Activated CD8-positive, alpha-beta memory T cell treated with anti-CD3 and anti-CD28 coated beads for 4 hours (primary cell): ENCODE measurements at places on chromosomes 1 and 21.

DNA sequence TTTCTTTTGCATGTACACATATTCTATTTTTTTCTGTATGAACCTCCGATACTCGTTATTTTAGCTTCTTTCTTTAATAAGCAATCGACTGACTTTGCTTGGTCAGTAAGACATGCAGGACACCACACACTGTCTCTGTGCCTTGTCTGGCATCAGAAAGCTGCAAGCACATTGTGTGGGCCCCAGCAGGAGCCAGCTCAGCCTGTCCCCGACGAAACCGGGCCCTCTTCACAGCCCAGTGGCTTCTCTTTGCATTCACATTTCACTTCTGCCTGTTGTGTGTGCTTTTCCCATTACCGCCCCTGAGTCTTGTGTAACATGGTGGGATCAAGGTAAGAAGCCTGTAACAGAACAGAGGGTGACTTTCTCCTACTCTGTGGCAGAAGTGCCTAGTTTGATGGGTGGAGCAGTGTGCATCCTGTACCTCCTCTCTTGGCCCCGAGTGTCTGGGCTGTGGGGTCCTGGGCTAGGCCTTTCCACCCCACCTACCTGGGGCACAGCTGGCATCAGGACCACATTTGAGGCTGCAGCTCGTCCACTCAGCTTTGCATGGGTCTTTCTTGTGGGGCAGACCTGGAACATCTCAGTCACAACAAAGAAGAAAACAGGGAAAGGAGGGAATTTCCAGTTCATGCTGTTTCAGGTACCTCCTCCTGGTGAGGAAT, 118.9 kb upstream of the COL6A1 start:
- DNase-seq, result no peak

- no peak for DNase-seq
Measured at GRCh38 chr1:17846341-17846740, 91.2 kb downstream of the ACTL8 start.

- DNase-seq, result no peak
Measured at GRCh38 chr1:180918519-180918918, 5.8 kb downstream of the KIAA1614 start.

DNA sequence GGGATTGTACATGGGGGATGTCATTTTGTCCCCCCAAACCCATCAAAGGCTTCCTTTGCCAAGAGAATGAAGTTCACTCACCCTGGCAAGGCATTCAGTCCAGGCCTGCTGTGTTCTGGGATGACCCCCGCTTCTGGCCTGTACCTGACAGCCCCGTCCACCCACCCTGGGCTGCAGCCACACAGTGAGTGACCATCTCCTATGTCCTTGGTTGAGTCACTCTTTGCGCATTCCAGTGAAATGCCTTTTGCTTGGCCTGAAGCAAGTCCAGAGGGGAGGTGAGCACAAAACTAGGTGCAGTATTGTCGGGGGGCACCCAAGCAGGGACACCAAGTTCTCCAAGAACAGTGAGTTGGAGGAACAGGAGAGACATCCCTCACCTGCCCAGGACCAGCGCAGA, 10.2 kb downstream of the TMPRSS3 start:
- DNase-seq, result no peak

GRCh38 chr1:23401313-23401712, 23.2 kb downstream of the TCEA3 start:
- DNase-seq, result no peak

GRCh38 chr1:47664356-47664755, 226.5 kb downstream of the FOXD2 start:
- no peak for DNase-seq

GRCh38 chr1:151416231-151416630, 16.9 kb downstream of the PSMB4 start:
- DNase-seq, result no peak

DNA sequence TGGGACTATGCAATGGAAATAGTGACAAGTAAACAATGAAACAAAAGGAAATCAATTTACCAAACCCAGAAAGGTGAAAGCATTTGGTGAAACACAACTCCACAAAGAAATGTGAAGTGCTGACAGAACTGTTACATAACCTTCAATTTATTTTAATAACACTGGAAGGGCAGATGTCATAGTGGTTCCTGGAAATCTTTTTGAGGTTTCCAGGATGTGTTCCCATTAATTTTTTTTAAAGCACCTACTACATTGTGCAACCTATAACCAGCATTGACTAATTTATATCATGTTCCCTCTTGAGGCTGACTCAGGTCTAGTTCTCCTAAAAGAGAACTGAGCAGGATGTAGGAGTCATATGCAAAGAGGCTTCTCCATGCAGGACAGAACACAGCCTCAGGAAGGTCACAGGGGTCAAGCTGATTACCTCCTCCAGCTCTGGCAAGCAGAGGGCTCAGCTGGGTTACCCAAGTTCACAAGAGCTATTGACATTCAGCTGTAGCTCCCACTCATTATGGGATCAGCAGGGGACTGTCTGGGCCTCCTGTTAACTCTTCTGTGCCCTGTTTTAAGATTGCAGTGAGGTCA, 157.1 kb upstream of the NRIP1 start:
- DNase-seq, result no peak

- DNase-seq, result no peak
Measured at GRCh38 chr1:202241376-202242079, 47.9 kb downstream of the LGR6 start.

- peak; percentile 20 for DNase-seq
Measured at GRCh38 chr1:168084396-168085231, 52.1 kb downstream of the GPR161 start.

DNA sequence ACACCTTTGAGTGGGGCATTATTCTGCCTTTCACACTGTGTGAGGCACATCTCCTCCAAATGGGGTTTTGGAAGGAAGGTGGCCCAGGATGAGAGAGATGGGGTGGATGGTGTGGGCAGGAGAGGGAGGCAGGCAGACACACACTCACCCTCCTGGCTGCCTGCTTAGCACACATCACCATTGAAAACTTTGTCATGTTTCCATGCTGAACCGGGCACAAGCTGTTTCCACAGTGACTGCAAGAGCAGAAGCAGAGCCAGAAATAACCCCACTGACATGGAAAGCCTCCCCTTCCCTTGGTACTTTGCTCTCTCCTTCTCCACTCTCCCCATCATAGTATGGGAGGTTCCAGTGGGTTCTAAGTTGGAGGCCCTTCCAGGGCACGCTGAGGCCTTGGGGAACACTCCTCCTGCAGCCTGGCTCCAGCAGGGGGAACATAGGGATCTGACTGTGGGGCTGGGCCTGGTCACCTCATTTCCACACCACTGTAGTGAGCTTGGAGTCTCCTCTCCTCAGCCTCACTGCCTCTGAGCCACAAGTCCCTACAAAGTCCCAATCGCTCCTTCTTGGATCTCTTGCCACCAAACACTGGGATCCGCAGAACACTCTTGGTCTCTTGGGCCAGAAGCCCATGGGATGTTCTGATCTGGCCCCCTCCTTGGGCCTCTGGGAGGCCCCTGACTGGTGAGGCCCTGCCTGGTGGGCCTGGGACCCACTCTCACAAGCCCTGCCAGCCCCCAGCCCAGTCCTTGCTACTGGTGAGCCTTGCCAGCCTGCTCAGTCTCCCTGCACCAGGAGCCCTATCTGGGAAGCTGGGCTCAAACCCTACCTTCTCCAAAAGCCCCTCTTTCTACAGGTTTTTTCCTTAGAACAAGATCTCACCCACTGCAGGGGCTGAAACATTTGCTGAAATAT, 163.0 kb upstream of the EDN2 start:
- DNase-seq, result no peak

GRCh38 chr1:16189921-16190621, 22.4 kb downstream of the ARHGEF19 start:
- DNase-seq, result no peak

- DNase-seq, result no peak
Measured at GRCh38 chr1:77658271-77658670, 24.2 kb downstream of the ZZZ3 start.

DNA sequence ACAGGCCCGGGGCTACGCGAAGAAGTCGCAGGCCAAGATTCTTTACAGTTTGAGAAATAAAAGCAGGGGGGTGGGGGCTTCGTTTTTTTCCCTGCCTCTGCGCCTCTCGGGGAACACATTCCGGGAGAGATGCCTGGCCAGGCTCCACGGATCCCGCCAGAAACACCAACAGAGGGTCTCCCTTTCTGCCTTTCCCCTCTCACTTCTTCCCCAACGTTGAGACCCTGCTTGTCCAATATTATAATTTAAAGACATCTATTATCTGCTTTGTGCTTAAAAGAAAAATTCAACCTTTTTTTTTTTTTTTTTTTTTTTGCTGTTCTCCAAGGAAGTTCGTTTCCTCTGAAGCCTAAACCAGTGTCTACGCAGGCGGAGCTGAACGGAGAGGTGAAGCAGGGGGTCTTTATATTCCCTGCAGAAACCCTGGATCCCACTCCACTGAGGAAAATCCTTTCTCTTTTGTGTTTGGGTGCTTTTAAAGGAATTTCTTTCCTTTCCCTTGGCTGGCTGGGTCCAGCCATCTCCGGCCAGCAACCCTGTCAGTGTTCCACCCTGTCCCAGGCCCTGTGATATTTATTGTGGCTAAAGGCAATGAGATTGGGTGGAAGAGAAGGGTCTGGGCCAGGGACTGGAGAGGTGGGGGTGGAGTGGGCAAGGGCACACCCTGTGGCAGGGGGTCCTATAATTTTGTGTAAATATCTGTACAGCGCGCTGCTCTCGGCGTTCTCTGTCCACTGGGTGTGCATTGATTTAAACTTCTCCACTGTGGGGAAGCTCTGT, 2.2 kb downstream of the FOXD2 start:
- no peak for DNase-seq

DNA sequence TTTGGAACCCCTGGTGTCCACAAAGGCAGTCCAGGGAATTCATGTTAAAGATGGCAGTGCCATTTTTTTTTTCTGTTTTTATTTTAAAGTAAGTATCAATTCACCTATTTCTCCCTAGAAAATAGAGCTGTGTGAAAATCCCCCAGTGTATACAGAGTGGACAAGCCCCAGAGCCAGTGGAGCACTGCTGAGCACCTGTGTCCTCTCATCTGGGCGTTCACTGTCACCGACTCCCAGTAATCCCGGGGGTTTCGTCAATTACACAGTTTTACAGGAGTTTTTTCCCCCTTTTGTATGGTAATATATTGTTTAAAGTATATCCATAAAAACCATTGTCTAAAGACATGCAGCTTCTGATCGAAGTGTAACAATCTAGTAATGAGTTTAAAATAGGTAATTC, 175.8 kb downstream of the SDCCAG8 start:
- no peak for DNase-seq

DNA sequence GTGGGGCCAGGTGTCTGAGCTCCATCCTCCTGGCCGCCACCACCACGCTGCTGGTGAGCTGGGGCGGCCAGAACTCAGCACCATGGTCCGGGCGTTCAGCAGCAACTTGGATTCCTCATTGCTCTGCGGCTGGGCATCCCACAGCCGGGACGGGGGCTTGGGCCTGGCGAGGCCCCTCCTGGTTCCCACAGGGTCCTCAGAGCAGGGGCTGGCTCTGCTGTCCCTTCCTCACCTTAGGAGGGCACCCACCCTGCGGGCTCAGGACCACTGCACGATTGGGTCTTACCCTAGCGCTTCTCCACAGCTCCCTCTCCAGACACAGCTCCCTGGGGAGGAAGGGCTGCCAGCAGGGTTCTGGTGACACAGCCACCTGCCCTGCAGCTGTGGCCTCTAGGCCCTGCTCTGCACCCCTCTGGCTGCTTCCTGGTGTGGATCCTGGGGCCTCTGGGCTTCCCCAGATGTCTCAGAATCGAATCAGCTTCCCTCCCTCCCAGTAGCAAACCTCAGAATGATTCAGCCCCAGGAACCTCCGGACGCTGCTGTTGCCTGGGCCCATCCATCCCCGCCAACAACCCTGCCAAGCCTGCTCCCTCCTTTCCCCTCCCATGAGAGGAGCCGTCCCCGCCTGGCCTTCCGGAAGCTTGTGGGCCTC, 25.0 kb downstream of the CRYAA start:
- DNase-seq, result no peak

- DNase-seq, result no peak
Measured at GRCh38 chr1:84505493-84506001, 639 bp upstream of the SPATA1 start.

DNA sequence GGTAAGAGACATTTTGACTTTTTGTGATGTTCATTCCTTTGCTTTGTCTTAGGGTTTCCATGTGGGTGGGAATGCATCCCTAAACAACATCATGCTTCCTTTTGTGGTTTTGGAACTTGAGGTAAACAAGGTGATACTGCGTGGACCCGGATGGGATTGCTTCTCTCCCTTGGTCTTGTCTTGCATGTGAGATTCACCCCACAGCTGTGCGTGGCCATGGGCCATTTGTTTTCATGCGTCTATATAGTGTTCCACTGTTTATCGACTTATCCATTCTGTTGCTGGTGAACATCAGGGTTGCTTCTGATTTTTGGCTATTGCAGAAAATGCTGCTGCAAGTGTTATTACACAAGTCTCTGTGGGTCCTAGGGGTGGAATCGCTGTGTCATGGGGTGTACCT, 21.1 kb downstream of the CRYAA start:
- DNase-seq, result no peak

GRCh38 chr1:226337276-226337875, 28.4 kb upstream of the LIN9 start:
- DNase-seq, result no peak

GRCh38 chr1:42750041-42750440, 10.0 kb upstream of the CLDN19 start:
- DNase-seq, result no peak

GRCh38 chr1:201429736-201430501, 8.4 kb upstream of the TNNI1 start:
- no peak for DNase-seq

- no peak for DNase-seq
Measured at GRCh38 chr1:34785231-34785874, 4.3 kb downstream of the GJB3 start.

GRCh38 chr1:53361541-53361961, 33.7 kb upstream of the LRP8 start:
- DNase-seq, result no peak

- DNase-seq, result no peak
Measured at GRCh38 chr1:40257313-40257687, 736 bp upstream of the ZMPSTE24 start.

DNA sequence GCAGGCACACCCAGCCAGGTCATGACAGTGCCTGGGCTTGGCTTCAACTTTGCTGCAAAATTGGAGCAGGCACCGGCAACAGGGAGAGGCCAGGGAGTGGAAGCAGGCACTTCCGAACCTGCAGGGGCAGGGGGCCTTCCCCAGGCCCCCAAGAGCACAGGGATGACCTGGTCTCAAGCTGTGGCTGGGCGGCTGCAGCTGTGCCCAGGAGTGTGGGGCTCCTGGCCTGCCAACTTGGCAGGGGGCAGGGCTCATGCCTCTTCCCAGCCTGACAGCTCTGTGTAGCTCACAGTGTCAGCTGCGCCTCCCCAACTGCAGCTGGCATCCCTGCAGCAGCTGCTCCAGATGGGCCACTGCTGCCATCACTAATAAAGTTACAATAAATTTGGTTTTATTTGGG, 51.5 kb upstream of the SCYL3 start:
- DNase-seq, result no peak
